Lung (tissue), 17 donors: ENCODE measurements at places on chromosomes 4 and X. TPM values are rescaled to one million over a fixed set of nuclear protein-coding genes. Genes with fewer than 3 reads are reported as not detected.

DNA sequence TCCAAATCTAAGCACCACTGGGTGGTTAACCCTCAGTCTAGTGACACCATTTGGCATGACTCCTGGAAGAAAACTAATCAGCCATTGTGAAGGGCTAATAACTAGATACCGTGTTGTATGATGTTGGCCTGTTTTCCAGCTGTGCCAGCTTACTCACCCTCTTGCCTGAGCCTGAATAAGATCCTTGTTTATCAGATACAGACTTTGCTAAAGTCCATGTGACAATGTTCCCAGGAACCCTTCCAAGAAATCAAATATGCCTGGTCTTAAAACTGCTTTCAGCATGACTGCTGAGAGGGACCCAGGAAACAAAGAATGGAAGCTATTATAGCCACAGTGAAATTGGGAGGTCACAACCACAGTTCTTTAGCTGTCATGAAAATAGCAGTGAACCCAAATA is 640.8 kb upstream of the INTU start:
- no peak for DNase-seq

- DNase-seq = no peak
Observed at GRCh38 chr4:131459430-131460101, 1689.5 kb upstream of the PCDH10 start.

DNA sequence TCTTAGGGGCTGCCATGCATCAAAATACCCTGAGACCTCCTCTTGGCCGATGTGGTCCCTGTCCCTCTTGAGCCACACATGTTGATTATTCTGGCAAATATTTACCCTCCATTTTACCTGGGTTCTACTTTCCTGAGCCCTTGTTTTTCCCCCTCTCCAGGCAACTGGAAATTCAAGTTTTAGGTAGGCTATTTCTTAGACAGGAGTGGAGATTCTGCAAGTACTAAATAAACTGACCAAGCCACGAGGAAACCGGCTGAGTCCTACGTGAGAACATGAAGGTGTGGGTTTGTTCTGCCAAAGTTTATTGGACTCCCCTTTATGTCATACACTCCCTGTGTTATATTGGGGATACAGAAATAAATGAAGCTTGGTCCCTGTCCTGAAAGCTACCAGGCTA is 88.1 kb downstream of the RTL5 start:
- DNase-seq = no peak

GRCh38 chr4:98481167-98481566 is 177.2 kb downstream of the TSPAN5 start:
- DNase-seq = peak; percentile 78

DNA sequence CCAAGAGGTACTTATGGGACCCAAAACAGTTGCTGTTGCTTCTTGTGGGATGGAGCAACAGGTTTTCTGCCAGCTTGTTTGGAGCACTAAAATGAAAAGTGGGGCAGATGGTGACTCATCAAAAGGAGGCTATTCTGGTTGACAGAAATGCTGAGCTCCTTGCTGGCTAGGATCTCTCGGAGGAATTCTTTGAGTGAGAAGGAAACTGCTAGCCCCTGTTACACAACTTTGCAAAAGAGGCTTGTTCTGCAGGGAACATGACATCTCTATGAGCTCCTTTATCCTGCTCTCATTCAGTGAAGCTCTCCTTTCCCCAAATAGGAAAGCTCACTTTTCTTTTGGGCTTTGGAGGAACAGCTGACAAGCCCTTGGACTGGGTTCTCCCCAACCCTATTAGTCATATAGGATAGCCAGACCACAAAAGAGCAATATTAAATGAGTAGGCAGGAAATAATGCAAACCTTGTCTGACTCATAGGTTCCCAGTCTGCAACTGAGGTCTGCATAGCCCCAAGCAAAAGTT is 108.3 kb downstream of the CDS1 start:
- DNase-seq = no peak

DNA sequence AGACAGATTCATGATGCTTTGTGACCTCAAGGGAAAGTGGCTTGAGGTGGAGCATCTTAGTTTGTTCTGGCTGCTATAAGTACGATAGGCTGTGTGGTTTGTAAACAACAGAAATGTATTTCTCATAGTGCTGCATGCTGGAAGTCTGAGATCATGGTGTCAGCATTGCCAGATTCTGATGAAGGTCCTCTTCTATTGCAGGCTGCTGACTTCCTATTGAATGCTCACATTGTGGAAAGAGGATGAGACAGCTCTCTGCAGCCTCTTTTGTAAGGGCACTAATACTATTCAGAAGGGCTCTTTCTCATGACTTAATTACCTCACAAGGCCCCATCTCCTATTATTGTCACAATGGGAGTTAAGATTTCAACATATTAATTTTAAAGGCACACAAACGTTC is 1674.0 kb upstream of the PCDH7 start:
- DNase-seq = no peak

- DNase-seq = no peak
Observed at GRCh38 chr4:23775694-23776093, 114.2 kb downstream of the PPARGC1A start.

GRCh38 chr4:56731857-56732256 is 50.8 kb upstream of the HOPX start:
- no peak for DNase-seq

DNA sequence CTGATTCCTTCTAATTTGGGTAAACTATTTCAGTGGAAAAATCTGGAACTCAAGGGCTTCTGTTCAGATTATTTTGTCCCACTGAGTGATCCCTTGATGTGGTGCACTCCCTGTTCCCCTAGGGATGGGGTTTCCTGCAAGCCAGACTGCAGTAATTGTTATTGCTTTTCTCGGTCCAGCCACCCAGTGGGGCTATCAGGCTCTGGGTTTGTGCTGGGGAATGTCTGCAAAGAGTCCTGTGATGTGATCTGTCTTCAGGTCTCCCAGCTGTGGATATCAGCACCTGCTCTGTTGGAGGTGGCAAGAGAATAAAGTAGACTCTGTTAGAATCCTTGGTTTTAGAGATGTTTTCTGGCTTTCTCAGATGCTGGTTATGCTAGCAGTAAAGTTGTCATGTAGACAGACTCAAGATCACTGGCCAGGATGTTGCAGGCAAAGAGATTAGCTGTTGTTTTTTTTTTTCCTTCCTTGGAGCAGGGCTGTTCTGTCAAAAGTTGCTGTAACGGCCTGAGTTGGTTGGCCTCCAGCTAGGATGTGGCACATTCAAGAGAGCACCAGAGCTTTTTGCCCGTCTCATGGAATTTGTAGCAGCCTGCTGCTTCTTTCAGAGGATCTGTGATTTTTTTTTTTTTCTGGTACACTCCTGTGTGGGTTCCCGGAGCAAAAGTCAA is 1314.0 kb downstream of the PCDH19 start:
- DNase-seq = no peak

GRCh38 chr4:62209757-62210485 is 1009.8 kb downstream of the ADGRL3 start:
- peak; percentile 62 for DNase-seq

DNA sequence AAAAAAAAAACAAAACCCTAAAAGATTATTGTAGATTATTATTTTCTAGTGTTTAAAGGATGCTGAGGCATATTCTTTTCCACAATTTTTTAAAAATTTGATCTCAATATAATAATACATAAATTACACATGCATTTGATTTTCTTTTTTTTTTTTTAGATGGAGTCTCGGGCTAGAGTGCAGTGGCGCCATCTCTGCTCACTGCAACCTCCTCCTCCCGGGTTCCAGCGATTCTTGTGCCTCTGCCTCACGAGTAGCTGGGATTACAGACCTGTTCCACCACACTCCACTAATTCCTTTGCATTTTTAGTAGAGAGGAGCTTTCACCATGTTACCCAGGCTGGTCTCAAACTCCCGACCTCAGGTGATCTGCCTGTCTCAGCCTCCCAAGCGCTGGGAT is 83.5 kb upstream of the TSPAN5 start:
- DNase-seq = no peak

DNA sequence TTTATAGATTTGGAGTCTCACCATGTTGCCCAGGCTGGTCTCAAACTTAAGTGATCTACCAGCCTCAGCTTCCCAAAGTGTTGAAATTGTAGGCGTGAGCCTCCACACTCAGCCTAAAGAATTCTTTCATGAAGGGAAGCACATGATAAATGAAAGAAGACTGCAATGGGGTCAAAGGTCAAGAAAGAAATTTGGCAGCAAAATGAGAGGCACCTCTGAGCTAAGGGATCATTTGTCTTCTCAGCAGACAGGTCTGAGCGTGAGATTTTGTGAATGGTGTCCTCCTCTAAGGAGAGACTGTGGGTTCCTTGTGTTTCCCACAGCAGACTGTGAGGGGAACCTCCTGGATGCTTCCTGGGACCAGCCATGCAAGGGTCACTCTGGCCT is 57.5 kb upstream of the EGFL6 start:
- no peak for DNase-seq

- peak; percentile 68 for DNase-seq
Observed at GRCh38 chr4:176277162-176277904, 8.3 kb upstream of the ASB5 start.

GRCh38 chrX:95945528-95945927 is 739.1 kb upstream of the DIAPH2 start:
- no peak for DNase-seq

DNA sequence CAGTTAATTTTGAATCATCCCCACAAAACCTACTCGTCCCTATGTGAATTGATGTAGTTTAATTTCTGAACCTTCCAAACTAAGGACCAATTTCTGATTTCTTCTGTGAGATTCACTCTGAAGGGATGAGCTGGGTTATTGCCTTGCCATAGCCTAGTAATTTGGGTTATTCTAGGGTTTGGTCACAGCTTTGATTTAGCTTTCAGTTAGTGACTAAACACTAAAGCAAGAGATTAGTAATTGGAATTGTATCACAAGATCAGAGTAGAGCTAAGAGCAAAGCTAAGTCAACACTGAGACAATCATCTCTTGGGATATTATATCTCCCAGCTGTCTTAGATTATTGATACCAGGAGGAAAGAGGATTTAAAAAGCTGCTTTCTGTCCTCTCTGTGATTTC is 588.0 kb downstream of the CCSER1 start:
- no peak for DNase-seq

GRCh38 chr4:142845293-142846107 is 601 bp downstream of the INPP4B start:
- DNase-seq = peak; percentile 48

DNA sequence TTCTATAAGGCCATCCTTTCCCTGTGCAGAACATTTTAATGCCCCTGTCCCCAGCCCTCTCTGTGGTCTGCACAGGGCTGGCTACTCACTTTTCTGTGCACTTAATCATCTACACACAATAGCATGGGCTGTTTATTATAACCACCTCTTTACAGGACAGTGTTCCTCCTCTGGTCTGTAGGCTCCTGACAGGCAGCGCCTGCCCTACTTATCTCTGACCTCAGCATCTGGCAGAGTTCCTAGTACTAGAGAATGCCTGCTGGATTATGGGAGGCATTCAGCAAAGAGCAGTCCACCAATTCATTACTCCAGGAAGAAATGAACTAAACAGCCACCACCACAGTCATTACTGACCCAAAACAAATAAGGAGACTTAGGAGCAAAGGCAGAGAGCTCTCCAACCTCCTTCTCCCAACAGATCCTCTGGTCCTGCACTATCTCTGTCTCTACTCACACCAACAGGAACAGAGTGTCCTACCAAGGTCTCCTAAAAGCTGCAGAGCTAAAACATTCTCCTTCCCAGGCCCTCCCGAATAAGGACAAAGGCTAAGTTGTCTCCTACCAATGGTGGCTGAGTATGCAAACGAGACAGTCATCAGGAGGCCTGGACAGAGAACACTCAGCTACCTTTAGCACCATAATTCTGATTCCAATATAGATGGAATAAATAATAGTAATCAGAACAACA is 279.2 kb downstream of the QDPR start:
- peak; percentile 70 for DNase-seq

DNA sequence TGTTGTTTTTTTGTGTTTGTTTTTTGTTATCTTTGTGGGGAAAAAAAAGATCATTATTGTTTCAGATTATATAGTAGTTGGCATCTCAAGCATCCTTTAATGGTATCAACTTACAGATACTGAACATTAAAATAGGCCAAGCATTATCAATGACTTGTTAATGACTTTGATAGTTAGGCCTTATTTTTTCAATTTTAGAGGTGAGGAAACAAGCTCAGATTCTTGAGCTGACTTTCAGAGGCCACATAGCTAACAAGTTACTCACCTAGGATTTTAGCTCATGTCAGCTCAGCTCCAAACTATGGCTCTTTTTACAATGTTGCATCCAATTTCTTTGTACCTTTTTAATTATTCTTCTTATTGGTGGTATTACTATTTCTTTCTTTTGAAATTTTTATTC is 471 bp upstream of the PLAC8 start:
- no peak for DNase-seq

DNA sequence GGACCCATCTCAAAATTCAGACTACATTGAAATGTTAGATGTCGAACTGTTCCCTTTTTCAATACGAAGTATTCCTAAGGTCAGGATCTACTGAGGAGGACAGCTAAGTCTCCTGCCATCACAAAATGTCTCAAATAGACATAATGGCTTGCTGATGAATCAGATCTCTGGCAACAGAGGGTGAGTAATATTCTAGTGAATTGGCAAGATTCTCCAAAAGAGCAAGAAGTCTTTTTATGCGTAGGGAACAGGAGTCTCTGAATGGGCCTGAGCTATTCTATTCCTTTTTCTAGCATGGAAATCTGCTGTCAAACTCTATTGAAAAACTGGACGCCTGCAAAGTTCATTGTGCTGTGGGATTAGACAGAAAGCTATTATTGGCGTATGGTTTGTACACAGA is 145.4 kb downstream of the FNIP2 start:
- DNase-seq = no peak

The ETDA gene
- total RNA-seq = not detected

The NUP54 gene
- 57.6 TPM for total RNA-seq

The SORBS2 gene
- 38.4 TPM for total RNA-seq

The NPY1R gene
- 1.0 TPM for total RNA-seq

The MAGIX gene
- 7.3 TPM for total RNA-seq

The TMEM150C gene
- total RNA-seq = 5.4 TPM

The BCAP31 gene
- total RNA-seq = 233 TPM

The MCTS1 gene
- 35.4 TPM for total RNA-seq

The SHROOM2 gene
- total RNA-seq = 6.0 TPM

The CAPN6 gene
- total RNA-seq = 6.6 TPM
